Left renal pelvis (tissue), 4 donors: ENCODE measurements at places on chromosomes 1 and 21. TPM values are rescaled to one million over a fixed set of nuclear protein-coding genes. Genes with fewer than 3 reads are reported as not detected.

GRCh38 chr1:186859995-186860394 lies 31.2 kb downstream of the PLA2G4A start:
- DNase-seq: no peak

DNA sequence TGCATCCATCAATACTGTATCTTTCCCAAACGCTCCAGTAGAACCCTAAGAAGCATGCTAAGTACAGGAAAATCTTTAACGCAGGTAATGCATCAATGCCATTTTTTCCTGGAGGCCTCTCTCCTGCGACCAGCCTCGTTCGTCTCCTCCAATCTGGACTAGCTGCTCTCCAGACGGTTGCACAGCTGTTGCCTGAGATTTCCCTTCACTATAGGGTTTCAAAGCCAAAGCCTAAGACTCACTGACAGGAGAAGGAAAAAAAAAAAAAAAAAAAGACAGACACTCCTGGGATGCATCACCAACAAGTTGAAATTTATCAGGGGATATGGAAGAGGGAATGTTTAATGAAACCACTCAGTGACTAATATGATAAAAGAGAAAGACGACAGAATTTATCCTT lies 93.0 kb downstream of the APP start:
- DNase-seq: no peak

- DNase-seq: no peak
These were observed 84.6 kb upstream of the TLR5 start for GRCh38 chr1:223227486-223228196.

Gene UCK2
- polyA plus RNA-seq: 16.0 TPM

- no peak for DNase-seq
These were observed 21.1 kb downstream of the CDC42BPA start for GRCh38 chr1:227297073-227297793.

DNA sequence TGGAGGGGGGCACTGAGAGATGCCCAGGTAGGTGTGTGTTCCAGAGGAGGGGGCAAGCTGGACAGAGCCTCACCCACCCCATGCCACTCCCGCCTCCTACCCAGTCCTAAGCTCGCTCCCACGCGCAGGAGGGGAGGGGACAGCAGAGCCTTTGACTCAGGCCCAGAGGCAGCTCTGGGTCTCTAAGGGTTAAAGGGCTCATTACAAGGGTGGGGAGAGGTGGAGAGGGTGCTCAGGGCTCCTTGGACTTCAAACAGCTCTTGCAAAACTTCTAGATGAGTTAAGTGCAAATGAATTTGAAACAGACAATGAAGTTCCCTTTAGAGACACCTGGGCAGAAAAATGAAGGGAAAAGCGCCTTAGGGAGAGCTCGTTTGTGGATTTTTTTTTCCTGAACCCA lies 104.2 kb upstream of the CASZ1 start:
- DNase-seq: no peak

DNA sequence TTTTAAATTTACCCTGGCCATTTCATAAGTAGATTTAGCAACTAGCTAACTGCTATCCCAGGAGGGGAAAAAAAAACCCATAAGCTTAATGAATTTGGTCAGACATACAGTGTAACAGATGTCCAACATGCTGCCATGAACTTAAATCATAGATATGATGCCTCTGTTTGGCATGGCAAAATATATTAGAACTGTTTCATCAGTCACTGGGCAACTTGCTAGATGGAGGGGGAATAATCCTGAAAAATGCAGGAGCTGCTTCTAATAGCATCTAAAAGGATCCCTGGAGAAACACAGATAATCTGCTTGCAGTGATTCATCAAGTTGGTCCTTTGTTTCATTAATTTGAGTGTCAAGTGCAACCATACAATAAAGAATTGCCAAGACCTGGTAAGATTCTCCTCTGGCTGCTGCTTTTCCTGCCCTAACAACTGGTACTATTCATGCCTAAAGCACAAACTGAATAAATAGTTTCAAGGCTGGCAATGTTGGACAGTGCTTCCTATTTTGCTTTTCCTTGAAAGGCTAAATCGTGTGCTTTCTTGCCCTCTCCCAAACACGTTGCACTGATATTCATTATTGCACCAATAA lies 1.5 kb upstream of the ST6GALNAC5 start:
- DNase-seq: no peak

- no peak for DNase-seq
These were observed 407.9 kb upstream of the ZRANB2 start for GRCh38 chr1:71488555-71489252.

Gene ANGPTL1
- polyA plus RNA-seq: 9.7 TPM

DNA sequence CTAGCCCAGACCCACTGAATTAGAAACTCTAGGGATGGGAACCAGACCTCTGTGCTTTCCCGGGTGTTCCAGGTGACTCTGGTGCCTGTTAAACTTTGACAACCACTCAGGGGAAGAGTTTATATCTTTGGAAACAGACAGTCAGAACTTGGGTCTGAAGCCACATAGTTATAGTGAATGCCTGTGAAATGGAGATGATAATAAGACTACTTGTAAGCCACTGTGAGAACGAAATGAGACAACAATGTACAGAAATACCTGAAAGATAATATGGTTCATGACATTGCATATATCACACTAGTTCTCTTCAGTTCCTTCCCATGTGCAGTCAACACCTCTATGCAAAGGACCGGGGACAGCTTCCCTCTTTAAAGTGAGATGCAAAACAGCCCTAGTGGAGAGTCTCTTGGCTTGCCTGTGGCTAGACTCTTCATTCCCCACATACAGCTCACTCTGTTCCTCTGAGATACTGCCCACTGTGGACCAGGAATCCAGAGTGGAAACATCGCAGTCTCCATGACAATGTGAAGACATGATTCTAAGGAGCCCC lies 287.5 kb downstream of the ASTN1 start:
- no peak for DNase-seq

DNA sequence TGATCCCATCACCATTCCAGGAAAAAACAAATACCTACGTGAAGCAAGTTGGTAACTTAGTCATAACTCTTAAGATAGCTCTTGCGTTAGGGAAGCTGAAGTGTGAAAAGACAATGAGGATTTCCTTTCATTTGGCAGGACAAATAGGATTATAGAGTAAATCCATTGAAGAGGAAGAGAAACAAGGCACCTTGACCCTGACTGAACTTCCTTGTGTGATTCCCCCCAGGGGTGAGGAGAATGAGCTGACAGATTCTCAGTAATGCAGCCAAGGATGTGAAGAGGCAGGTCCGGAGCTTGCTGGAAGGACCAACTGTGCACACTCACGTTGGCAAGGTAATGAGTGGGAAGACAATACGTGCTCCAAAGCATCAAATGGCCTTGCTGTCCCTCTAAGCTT lies 55.0 kb upstream of the HMCN1 start:
- DNase-seq: no peak

DNA sequence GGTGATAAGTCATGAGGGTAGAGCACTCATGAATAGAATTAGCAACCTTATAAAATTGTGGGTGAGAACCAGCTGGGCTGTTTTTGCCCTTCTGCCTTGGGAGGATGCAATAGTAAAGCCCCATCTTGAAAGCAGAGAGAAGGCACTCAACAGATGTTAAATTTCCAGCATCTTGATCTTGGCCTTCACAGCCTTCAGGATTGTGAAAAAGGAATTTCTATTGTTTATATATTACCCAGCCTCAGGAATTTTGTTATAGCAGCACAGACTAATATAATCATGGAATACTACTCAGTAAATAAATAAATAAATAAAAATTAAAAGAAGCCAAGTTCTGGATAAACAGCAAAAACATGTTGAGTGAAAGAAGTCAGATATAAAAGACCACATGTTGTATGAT lies 175.2 kb downstream of the KCNT2 start:
- no peak for DNase-seq

Gene DNAJC6
- polyA plus RNA-seq: 6.6 TPM

Gene LCK
- polyA plus RNA-seq: 5.1 TPM

GRCh38 chr1:171160211-171160610 lies 24.9 kb upstream of the FMO2 start:
- no peak for DNase-seq

- no peak for DNase-seq
These were observed 23.9 kb upstream of the PRSS38 start for GRCh38 chr1:227791425-227792143.

DNA sequence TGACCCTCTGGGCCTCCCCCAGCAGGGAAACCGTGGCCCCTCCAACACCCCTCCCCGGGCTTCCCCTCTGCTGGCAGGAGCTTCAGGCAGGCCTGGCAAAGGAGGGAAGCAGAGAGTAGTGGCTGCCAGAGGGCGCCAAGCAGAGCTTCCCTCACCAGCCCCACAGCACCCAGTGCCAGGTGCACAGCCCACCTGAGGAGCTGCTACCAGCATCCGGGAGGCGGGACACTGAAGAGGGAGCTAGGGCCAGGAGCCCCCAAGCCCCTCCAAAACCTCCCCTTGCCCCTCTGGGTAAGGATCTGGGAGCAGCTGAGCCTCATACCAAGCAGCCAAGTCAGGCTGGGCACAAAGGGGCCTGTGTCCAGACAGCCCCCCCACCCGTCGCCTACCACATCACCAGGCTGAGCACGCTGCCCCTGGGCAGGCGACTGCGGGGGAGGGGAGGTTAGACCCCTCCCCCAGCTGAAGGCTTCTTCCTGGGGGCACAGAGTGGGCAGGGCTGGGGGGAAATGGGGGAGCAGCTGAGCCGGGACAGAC lies 19.6 kb downstream of the CCDC24 start:
- DNase-seq: no peak

DNA sequence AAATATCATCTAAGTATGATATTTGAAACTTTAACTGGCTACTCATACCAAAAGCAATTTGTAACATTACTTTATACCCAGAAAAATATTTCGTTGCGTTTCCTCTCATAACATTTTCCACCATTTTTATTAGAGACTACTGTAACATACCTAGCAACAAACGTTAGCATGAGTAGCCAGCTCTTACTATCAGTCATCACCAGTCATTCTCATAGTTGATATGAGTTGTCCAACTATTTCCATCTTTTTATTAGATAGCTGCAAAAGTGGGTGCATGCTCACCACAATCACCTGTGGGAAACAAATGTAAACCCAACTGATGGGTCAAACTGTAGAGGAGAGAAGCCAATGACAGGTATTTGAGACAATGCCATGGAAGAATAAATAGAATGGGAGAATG lies 114.6 kb downstream of the AKT3 start:
- DNase-seq: no peak

DNA sequence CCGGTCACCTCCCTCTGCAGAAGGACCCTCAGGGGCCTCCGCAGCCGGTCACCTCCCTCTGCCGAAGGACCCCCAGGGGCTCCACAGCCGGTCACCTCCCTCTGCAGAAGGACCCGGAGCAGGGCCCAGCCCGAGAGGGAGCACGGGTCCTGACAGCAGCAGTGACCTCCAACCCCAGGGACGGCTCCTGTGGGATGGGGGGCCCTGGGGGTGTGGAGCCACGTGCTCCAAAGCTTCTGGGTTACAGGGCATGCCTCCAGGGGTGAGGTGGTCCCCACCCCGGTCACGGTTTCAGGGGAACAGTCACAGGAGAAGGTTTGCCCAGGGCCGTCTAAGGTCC lies 40.3 kb downstream of the SLC19A1 start:
- no peak for DNase-seq

GRCh38 chr1:15321601-15322000 lies 74.6 kb downstream of the FHAD1 start:
- no peak for DNase-seq

GRCh38 chr1:248631354-248632008 lies 3.4 kb downstream of the OR2T11 start:
- no peak for DNase-seq

GRCh38 chr21:35831230-35831629 lies 229.1 kb downstream of the SETD4 start:
- DNase-seq: no peak

DNA sequence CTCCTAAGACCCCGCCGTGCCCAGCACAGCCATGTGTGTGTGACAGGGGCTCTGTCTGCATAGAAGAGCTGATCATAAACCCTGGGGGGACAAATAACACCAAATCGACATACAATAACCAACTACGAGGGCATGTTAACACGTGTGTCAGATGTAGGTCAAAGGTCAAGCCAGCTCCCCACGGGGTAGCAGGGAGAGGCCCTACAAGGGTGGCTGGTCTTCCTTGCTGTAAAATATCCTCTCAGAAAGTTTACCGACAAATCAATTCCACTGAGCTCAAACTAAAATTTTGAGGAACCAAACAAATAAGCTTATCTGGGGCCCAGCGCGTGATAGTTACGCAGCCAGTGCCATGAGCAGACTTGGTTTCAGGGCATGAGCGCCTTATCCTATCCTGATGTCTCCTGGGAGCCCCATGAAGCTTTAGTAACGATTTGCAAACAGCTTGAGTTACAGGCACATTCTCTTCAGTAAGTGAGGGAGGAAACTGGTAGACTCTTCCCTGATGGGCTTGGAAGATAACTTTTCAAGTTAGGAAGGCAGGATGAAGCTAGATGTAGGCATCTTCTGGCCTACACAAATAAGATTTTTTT lies 2.7 kb upstream of the TMPRSS3 start:
- no peak for DNase-seq

Gene DCDC2B
- 0.34 TPM for polyA plus RNA-seq

DNA sequence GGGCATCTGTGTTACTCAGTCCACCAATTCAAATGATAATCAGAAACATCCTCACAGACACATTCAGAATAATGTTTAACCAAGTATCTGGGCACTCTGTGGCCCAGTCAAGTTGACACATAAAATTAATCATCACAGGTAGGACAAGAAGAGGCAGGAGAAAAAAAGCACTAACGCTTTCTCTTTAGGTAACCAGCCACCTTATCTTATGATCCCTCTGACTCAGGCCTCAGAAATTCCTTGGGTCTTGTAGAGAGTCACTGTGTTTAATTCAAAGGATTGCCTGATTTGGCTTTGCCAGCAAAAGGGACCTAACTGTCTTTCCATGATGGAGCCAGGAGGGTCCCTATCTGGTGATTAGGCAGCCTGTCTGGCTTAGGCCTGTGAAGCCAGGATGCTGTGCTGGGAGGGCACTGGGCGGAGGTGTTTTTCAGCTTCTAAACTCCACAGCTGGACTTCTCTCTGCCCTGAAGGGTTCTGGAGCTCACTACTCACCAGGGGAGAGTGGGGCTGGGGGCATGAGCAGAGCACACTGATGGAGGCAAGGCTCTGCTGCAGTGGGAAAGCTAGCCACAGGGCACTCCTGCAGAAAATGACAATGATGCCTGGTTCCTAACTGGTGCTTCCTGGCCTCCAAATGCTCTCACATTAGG lies 36.4 kb upstream of the STUM start:
- DNase-seq: no peak

Gene SERPINC1
- 0.37 TPM for polyA plus RNA-seq

- DNase-seq: no peak
These were observed 50.2 kb upstream of the DNAH14 start for GRCh38 chr1:224879162-224879803.

DNA sequence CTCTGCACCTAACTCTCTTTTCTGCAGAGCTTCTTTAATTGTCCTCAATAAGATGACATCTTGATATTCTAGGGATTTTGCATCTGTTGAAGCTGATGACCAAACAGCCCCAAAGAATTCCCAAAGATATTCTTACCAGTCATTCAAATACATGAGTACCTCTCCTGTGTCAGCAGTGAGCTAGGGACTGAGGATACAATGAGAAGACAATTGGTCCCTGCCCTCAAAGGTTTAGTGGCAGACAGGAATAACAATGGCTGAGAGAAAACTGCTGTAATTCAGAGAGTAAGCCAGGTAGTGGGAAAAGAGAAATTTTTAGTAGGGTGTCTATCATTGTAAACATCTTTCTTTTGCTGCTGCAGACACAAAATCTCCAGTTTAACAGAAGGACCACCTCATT lies 5.9 kb downstream of the MCOLN3 start:
- DNase-seq: no peak
